ENCODE measurements at places on chromosomes 5 and 9.

GRCh38 chr5:33241802-33242201 is 199.0 kb upstream of the TARS1 start:
- no peak for DNase-seq

DNA sequence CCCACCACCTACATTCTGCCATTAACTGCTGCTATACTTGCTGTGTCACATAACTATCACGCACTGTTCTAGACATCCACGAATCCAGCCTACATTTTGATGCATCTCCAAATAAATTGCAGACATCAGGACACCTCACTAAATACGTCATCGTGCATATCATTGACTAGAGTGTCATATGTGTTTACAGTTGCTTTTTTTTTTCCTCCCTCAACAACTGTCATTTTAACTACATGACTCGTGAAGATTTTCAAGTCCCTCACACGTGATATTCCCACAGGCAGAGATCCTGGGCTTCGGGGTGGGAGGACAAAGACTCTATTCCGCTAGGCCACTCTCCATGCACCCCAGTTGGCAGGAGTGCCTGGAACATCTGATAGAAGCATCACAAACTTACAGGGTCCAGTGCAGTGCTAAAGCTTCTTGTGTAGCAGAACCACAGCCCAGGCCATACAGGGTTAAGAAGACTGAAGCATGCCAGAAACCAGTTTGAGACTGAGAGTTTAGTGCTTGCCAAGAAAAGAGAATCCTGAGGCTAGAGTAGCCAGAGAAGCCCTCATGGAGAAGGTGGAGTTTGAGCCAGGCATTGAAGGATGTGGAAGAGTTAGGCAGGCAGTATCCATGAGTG is 1.1 kb downstream of the PCYOX1L start:
- no peak for DNase-seq

GRCh38 chr5:81046041-81046440 is 85.9 kb downstream of the RASGRF2 start:
- DNase-seq, result no peak

DNA sequence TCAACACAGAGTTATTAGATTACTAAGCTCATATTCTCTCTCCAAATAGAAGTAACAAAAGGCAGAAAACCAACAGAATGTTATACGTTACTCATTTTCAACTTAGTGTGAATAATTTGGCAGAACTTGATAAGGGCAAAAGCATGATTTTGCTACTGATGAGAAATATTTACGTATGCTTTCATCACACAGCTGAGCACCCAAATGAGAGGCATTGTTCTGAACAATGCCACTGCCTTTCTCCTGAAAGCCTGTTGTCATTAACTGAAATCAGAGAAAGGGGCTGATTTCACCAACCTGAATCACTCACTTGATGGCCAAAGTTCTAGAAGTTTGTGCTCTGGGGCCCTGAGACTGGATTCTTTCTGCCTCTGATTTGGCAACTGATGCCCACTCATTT is 367.5 kb upstream of the PTGER4 start:
- no peak for DNase-seq

DNA sequence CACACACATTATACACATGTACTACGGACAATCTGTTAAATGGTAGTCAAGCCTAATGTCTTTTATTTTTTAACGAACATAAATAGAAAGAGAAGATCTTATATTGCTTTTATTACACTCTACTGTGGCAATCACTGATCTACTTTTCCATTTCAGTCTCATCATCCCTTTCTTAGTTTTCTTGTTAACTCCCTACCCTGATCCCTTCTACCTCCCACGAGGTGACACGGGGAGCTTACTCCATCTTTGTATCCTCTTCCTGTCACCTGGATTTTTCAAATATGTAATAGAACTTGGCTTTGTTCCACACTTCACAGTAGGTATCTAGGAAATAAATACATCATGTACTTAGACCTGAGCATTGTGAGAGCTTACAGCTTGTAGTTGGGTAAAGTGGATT is 211.0 kb downstream of the PIK3R1 start:
- DNase-seq, result no peak

DNA sequence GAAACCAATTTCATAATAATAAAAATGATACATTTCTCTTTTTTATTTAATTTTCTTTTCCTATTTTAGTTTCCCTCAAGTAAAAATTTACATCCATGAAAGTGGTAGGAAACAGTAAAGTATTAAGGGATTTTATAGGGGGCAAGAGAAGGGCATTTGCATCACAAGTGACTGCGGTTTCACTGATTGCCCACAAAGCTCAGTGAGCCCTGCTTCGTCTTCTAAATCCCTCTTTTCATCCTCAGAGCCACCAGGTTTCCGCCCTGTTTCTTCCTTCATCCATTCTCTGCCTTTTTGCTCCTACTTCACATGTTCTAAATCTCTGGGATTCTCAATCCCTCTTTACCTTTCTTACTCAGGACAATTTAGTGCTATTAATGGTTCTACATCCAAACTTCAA is 491.4 kb downstream of the LRRC70 start:
- DNase-seq, result no peak

Measured in stimulated activated CD4-positive, alpha-beta T cell treated with anti-CD3 and anti-CD28 coated beads, Interleukin-1b, Interleukin-23, amount 100 ng/mL, for 1 hour (primary cell).